ENCODE measurements at places on chromosomes 2 and 18.

DNA sequence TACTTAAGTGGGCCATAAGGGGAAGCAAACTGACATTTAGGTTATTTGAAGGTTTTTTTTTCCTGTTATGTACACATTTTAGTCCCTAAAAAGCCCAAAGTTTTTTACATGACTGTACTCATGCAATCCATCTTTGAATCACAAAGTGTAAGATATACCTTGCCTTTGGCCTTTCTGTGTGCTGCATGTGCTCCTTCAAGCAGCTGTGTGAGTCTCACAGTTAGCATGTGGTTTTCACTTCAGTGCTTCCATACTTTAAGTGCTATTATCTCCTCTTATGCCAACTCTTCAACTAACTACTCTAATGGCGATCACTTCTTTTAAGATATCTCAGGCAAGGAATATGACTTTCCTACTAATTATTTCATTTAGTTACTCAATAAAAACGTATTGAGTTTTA, 597.1 kb upstream of the ACVR2A start:
- no peak for DNase-seq

DNA sequence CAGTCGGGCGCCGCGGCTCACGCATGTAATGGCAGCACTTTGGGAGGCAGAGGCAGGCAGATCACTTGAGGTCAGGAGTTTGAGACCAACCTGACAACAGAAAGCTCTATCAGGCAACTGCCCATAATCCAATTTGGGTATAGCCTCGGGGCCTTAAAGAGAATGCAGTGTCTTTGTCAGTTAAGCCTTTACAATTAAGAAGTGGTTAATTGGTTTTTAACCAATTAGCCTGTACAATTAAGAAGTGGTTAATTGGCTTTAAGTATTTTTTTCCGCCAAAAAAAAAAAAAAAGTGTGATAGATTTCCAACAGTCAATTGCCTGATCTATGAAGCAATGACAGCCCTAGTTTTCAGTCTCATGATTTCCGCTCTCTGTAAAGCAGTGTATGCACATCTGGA, 74.6 kb upstream of the NARS1 start:
- DNase-seq: no peak

DNA sequence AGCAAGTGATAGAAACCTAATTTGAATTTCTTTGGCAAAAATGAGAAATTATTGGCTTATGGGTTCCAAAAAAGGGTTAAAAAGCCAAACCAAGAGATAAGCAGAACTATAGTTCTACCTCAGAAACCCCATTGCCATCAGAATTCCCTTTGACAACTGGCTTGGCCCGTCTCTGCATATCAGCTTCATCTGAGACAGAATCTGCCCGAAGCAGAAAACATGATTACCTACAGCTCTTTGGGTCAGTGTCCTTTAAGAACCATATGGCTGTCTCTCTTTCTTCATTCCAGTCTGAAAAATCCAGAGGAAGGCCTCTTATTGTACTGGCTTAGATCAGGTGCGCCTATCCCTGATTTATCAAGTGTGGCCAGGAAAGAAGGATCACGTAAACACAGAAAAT, 49.8 kb upstream of the AGPS start:
- no peak for DNase-seq

- DNase-seq: no peak
Observed at GRCh38 chr18:3083766-3084165, 70.8 kb upstream of the LPIN2 start.

DNA sequence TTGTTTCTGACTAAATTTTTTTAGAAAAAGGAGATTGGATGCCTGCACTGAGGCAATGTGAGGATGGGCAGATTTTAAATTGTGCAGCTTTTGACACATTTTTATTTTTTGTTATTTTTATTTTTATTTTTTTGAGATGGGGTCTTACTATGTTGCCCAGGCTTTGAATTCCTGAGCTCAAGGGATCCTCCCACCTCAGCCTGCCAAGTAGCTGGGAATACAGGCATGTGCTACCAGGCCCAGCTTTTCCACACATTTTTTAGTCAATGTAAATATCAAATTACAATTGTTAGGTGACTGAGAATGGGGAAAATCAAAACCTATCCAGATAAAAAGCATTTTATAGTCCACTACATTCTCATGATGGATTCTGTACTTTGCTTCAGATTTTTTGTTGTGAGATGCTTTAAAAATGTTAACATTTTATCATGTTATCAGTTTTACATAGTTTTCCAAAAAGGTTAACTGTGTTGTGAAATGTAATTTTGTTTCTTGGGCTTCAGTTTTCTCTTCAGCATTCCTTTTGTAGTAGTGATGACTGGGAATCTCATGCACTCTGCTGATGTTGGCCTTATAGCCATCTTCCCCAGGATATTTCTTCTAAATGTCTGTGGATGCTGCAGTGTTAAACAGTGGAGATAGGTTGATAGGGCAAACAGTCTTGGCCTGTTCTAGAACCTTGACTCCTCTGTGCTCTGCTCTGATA, 41.4 kb downstream of the PKP4 start:
- no peak for DNase-seq

GRCh38 chr18:76426737-76427305, 68.2 kb downstream of the ZNF516 start:
- no peak for DNase-seq

DNA sequence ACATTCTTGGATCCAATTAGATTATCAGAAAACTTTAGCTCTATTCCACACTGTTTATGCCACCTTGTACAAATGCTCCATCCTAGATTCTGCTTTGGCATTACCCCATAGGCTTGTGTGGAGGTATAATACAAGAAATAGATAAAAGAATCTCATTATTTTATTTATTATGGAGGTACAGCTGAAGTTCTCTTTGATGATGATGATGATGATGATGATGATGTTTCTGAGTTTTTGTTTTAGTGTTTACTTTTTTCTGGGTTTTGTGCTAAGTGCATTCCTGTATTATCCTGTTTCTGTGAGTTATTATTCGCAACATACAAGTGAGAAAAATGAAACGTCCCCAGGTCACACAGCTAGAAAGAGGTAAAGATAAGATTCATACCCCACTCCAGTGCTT, 43.4 kb downstream of the ANXA4 start:
- no peak for DNase-seq

DNA sequence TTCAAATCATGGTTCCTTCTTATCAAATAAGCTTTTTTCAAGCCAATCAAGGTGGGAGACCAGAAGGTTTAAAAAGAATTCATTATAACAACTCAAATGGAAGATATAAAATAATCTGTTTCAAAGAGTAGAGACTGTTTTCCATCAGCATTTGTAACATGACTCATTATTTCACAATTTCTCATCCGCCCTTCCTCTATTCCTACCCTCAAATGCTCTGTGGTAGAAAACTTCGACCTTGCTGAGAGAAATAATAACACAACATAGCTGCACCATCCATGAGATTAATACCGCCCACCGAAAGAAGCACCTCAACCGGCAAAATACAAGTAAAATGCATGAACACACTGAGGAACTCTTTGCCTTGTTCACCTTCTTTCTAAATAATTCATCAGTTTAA, 2039.2 kb upstream of the CELF4 start:
- DNase-seq: no peak

- DNase-seq: no peak
Observed at GRCh38 chr2:218214116-218214515, 2.9 kb upstream of the ARPC2 start.

GRCh38 chr18:8794156-8794933, 89.0 kb downstream of the MTCL1 start:
- no peak for DNase-seq

DNA sequence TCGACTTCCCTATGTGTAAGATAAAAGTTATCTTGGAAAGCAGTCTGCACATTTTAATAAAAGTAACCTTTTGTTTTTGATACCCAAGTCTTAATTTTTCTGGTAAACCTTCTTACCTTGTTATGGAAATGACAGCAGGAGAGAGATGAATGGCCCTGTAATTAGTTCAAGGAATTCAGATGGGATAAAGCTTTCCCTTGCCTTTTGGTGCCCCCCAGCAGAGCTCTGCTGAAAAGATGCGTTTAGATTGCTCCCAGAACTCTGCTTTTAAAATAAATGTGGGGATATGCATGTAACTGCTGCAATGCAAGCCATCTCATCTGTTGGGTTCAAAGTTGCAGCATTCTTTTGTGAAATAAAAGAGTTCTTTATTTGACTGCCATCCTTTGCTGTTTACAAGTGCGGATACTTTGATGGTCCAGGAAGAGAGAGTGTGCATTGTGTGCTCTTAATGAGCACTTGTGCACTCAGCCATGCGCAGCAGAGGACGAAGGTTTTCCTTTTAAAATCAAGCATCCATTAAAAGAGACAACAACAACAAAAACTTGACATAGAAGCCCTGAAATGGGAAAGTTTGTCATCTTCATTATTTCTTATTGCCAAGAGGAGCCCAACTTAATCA, 176.7 kb upstream of the ST6GAL2 start:
- no peak for DNase-seq

DNA sequence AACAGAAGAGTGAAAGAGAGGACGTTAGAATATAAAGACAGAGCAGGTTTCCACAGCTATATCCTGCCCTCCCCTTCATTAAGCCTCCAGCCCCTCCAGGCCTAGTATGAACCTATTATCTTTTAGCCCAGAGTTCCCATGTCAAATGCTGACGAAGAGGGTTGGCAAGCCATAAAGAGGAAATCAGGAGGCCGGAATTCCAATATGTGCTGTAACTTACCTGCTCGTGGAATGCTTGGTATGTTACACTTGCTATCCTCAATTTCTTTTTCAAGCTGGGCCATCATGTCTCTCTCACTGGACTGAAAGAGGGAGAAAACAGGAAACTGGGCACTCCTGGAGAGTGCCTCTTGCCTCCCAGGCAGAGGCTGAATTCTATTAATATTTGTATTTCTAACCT, 264.1 kb downstream of the TRIB2 start:
- no peak for DNase-seq

DNA sequence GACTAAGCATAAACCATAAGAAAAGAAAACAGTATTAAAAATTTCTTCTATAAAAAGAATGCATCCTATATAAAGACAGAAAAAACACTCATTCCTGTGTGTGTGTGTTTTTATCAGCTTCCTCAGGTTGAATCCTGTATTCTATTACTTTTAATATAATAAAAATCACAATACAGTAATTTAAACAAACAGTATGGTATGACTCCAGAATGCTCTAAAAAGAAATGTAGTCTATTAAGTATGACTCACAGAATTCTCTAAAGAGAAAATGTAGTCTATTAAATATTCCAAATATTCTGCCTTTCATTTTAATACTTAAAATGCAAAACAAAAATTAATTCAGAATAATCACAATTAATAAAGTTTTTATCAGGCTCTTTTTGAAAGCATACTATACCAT, 19.8 kb downstream of the CCDC88A start:
- no peak for DNase-seq

- peak; percentile 42 for DNase-seq
Observed at GRCh38 chr2:130372055-130372832, 16.4 kb downstream of the PTPN18 start.

- no peak for DNase-seq
Observed at GRCh38 chr2:39728941-39729351, 50.1 kb downstream of the THUMPD2 start.

GRCh38 chr2:157181234-157181633, 76.3 kb upstream of the GALNT5 start:
- no peak for DNase-seq

GRCh38 chr2:132581991-132582738, 87.8 kb downstream of the LYPD1 start:
- DNase-seq: no peak

DNA sequence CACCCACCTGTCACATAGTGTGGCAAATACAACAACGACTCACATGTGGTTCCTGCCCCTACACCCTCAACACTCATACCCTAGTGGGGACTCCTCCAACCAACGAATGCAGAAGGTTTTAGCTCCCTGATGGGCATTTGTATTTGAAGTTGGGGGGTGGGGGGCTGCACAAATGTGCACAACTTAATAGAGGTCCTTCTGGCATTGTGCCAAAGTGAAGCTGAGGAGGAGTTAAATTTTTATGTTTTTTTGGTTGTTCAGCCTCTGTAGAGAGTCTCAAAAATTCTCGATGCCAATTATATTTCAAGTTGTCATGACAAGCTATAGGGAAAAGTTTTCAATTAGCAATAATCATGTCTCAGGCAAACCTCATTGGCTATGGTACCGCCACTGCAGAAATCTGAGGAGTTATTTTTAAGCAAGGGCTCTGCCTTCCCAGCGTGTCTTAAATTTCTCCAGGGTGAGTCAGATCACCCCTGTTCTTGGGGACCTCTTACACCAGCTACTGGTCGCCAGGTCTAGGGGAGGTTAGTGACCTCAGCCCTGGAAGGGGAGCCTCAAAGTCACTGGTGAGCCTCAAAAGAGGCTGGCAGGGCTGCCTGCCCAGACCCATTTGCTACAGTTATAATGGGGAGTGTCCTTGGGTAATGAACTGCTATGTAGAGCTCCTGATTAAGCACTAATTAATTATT, 102.7 kb upstream of the TAF1B start:
- no peak for DNase-seq

- DNase-seq: no peak
Observed at GRCh38 chr18:48048251-48048650, 117.8 kb upstream of the SMAD2 start.

DNA sequence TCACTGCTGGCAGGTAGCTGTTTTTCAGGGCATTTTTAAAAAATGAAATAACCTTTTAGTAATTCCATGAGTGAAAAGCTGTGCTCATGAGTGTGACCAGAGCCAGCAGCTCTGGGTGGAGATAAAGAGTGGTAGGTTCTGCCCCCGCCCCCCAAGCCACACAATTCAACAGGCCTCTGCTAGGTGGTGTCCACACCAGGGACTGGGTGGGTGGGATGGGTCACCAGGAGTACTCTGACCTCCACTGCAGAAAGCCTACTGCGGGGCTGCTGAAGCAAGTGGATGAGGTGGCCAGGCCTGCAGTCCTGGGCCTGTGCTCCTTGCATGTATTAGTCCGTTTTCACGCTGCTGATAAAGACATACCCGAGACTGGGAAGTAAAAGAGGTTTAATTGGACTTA, 15.3 kb downstream of the PARD6G start:
- no peak for DNase-seq

DNA sequence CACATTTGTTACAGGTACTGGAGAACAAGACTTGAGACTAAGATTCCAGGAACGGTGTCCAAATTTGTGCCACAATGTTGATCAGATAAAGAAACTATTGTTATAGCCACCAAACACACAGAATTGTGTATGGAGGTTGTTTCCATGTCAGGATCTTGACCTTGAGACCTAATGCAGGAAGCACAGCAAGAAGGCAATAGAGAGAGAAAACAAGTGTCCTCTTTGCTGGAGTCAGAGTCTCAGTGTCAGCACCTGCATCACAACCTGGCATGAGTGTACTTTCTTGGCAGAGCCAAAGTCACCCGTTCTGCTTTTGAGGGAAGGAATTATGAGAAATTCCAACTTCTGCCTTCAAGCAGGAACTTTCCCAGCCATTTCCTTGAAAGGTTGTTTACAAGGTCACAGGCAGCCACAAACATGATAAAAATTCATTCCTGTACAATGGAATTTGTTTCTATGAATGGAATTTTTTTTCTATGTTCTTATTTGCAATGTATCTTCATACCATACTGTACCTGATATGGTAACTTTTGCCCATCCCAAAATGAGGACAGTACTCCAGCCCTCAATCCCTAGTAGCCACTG, 118.4 kb downstream of the PKP4 start:
- DNase-seq: no peak

Data from stimulated activated CD4-positive, alpha-beta T cell treated with anti-CD3 and anti-CD28 coated beads, Interleukin-2, amount 100 ng/mL, for 4 hours (primary cell).